ENCODE measurements at places on chromosomes 16 and 17. TPM values are rescaled to one million over a fixed set of nuclear protein-coding genes. Genes with fewer than 3 reads are reported as not detected.

Gene COQ7
- 10.0 TPM for total RNA-seq

Gene CCL5
- not detected for total RNA-seq

Gene KRTAP9-4
- not detected for total RNA-seq

Gene CIAO3
- total RNA-seq: 37.1 TPM

Gene SHCBP1
- total RNA-seq: 31.5 TPM

Gene TP53
- 50.6 TPM for total RNA-seq

Gene TMEM238L
- not detected for total RNA-seq

Gene IFT20
- 51.4 TPM for total RNA-seq

Gene NHLRC4
- total RNA-seq: 3.2 TPM

Gene OR3A2
- total RNA-seq: 0.43 TPM

Gene CD300E
- total RNA-seq: not detected

Gene ITGAD
- not detected for total RNA-seq

Gene PTX4
- 0.32 TPM for total RNA-seq

Gene MYH1
- not detected for total RNA-seq

Gene TNP2
- total RNA-seq: not detected

Gene TMEM92
- total RNA-seq: not detected

Gene TGFB1I1
- total RNA-seq: 153 TPM

Data from fibroblast of villous mesenchyme (primary cell).